ENCODE measurements at places on chromosomes 1 and 21. TPM values are rescaled to one million over a fixed set of nuclear protein-coding genes. Genes with fewer than 3 reads are reported as not detected.

Gene SPRR1B
- total RNA-seq, result not detected

Gene SFN
- total RNA-seq, result 326 TPM

GRCh38 chr1:207925210-207925609 lies 14.3 kb upstream of the CD34 start:
- DNase-seq, result peak; percentile 18

DNA sequence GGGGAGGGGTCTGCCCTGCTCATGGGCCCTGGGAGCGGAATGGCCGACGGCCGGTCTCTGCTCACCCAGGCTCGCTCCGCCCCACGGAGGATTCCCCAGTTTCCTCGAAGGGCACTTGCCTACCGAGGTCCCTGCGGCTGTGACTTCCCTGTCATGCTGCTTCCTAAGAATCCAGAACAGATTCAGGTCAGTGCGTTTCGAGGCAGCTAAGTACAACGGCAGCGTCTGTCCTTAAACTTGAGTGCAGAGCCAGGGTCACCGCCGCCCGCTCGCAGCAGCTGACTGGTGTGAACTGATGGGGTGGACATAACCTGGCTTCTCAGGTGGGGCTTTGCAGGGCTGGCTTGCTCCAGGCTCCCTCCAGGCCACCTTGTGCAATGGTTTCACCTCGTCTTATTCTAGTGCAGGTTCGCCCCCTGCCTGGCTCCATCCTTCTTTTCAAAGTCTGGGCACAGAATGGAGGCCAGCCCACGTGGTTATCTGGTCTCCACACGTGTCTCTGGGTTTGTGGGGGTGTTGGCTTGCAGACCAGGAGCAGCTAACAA lies 7.6 kb upstream of the C1orf174 start:
- DNase-seq, result no peak

DNA sequence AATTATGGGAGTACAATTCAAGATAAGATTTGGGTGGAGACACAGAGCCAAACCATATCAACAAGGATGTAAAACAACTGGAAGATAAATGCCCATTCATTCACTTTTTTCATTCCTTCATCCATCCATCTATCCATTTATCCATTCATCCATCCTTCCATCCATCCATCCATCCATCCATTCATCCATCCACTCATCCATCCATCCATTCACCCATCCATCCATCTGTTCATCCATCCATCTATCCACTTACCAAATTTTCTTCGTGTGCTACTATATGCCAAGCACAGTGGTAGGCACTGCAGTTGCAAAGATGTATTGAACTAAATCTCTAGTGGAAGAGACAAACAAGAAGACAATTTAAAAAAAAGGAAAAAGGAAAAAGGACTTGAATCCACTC lies 14.3 kb upstream of the SIPA1L2 start:
- DNase-seq, result no peak

- peak; percentile 89 for DNase-seq
Measured at GRCh38 chr1:183164340-183164739, 21.7 kb upstream of the LAMC2 start.

- DNase-seq, result no peak
Measured at GRCh38 chr1:182246783-182247182, 144.8 kb downstream of the GLUL start.
